ENCODE measurements at places on chromosomes 4 and X. TPM values are rescaled to one million over a fixed set of nuclear protein-coding genes. Genes with fewer than 3 reads are reported as not detected.

GRCh38 chrX:43314525-43314924 lies 341.6 kb upstream of the MAOA start:
- no peaks in the 10 kb centered on the region for H3K27me3 ChIP-seq
- DNase-seq, result no peak
- no peak overlapping the region for H3K27ac ChIP-seq
- no peaks in the 10 kb centered on the region for H3K4me1 ChIP-seq

GRCh38 chr4:150127757-150128156 lies 49.5 kb downstream of the DCLK2 start:
- no peak for DNase-seq
- peaks cover 49% of the 10 kb centered on the region for H3K4me1 ChIP-seq
- H3K27ac ChIP-seq, result no peak overlapping the region

- H3K27ac ChIP-seq, result no peak overlapping the region
- H3K4me3 ChIP-seq, result no peak overlapping the region
- H3K27me3 ChIP-seq, result no peaks in the 10 kb centered on the region
- DNase-seq, result no peak
- no peaks in the 10 kb centered on the region for H3K36me3 ChIP-seq
These were observed 107.3 kb downstream of the AMMECR1 start for GRCh38 chrX:110210417-110211139.

The CXorf38 gene
- polyA plus RNA-seq, result 41.8 TPM

The SPACA5 gene
- not detected for polyA plus RNA-seq

Data from naive B cell (primary cell).